ENCODE measurements at places on chromosomes 2 and 18.

GRCh38 chr2:62740221-62740620 is 34.7 kb downstream of the EHBP1 start:
- DNase-seq, result no peak

DNA sequence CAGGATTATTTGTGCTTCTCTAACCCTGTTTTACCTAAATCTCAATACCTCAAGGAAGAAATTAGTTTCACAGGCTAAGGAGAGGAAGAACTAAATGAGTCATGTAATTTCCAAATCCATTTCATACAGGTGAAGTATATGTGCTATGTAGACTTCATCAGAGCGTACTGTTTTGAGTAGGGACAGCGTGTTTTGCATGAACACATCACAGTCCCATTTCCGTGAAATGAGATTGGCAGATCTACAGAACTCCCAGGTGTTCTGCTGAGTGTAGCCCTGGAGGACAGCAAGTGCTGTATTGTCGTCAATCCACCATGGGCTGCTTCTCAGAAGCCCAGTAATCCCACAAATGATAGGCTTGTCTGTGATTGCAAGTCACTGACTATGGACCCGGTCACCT is 97.7 kb downstream of the XRCC5 start:
- no peak for DNase-seq

- DNase-seq, result no peak
Measured at GRCh38 chr2:98480598-98480997, 35.9 kb downstream of the INPP4A start.

GRCh38 chr18:25594351-25594750 is 242.4 kb upstream of the ZNF521 start:
- DNase-seq, result no peak

GRCh38 chr2:136210455-136210805 is 92.5 kb upstream of the CXCR4 start:
- DNase-seq, result no peak

DNA sequence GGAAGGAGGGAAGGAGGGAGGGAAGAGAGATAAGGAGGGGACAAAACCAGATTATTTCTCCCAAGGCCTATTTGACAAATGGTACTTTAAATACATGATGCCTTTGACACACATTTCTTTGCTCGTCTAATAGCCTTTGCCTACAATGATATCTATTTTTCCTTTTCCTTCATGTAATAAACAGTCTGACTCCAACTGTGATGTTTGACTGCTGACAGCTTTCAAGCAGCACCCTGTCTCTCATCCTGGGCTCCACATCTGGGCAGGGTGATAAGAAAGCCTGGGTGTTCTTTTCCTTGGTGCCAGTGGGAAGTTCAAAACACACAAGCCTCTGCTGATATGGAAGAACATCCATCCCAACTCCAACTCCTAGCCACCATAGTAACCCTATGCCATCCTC is 1277.7 kb upstream of the NXPH2 start:
- DNase-seq, result no peak

DNA sequence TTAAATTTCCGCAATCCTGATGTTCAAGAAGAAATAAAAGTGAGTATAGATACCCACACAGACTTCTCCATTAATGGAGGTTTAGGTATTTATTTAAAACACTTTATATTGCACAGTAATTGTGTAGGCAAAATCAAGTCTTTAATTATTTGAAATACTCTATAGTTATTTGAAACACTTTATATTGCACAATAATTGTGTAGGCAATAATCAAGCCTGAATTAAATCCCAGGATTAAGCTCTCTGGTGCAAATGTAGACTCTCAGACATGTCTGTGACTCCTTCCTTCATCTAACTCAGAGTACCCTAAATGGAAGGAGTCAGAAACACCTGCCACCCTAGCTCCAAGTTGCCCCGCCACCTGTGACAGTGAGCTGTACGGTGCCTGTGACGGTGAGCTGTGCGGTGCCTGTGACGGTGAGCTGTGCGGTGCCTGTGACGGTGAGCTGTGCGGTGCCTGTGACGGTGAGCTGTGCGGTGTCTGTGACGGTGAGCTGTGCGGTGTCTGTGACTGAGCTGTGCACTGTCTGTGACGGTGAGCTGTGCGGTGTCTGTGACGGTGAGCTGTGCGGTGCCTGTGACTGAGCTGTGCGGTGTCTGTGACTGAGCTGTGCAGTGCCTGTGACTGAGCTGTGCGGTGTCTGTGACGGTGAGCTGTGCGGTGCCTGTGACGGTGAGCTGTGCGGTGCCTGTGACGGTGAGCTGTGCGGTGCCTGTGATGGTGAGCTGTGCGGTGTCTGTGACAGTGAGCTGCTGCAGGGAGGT is 11.0 kb downstream of the SLC3A1 start:
- no peak for DNase-seq

DNA sequence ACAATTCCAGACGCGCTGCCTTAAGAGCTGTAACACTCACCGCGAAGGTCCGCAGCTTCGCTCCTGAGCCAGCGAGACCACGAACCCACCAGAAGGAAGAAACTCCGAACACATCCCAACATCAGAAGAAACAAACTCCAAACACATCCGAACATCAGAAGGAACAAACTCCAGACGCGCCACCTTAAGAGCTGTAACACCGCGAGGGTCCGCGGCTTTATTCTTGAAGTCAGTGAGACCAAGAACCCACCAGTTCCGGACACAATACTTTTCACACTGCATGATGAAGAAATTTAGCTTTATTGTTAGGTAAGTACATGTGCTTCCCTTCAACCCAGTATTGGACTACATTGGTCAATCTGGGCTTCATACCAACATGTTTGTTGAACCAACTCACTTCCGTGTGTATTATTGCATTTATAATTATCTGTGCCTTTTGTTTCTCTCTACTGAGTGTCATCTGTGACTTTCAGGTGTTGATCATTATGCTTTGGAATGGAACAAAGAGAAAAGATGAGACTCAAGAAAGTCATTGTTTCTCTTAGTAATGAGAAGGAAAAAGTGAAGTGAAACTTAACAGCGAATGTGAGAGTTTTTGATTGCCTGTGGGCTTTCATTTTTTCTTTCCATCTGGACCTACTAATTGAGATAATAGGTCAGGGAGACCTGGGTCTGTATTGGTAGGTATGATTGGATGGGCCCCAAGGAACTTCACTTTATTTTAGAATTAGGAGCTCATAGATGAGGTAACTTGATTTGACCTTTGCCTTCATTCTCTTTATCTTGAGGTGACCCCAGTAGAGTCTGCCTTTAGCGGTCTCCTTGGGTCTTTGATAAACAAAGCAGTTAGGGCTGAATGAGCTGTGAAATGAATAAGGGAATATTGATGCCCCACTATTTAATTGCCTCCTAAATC is 76.1 kb upstream of the CAVIN2 start:
- DNase-seq, result no peak

DNA sequence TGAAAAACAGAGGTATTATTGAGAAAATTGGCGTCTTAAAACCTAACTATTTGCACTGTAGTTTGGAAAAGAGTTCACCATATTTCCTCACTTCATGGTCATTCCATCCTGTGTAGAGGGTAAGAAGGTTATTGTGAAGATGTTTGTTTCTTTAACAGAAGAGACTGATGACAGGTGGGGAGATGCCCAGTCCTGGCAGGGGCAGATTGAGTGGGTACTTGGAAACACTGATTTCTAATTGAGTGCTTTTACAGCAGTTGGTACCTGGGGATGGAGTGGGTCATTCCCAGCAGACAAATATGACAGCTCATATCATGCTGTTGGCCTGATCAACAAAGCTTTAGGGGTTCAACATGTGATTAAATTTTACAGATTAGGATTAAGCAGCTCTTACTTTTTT is 67.5 kb downstream of the MYOM1 start:
- DNase-seq, result no peak

- DNase-seq, result no peak
Measured at GRCh38 chr18:11367351-11367750, 218.0 kb upstream of the PIEZO2 start.

DNA sequence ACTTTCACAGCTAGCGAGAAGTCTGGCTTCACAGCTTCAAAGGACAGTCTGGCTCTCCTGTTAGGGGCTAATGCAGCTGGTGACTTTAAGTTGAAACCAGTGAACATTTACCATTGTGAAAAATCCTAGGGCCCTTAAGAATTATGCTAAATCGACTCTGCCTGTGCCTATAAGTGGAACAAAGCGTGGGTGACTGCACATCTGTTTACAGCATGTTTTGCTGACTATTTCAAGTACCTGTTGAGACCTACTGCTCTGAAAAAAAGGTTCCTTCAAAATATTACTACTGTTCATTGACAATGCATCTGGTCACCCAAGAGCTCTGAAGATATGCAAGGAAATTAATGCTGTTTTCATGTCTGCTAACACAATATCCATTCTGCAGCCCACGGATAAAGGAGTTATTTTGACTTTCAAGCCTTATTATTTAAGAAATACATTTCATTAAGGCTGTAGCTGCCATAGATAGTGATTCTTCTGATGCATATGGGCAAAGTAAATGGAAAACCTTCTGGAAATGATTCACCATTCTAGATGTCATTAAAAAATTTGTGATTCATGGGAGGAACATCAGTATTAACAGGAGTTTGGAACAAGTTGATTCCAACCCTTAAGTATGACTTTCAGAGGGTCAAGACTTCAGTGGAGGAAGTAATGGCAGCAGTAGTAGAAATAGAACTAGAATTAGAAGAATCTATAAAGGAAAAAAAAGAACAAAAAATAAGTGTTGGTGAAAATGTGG is 48.9 kb downstream of the POLR1A start:
- DNase-seq, result no peak

- DNase-seq, result peak; percentile 15
Measured at GRCh38 chr2:162333968-162334367, 10.0 kb upstream of the GCA start.

GRCh38 chr2:215529271-215529670 is 93.4 kb upstream of the FN1 start:
- no peak for DNase-seq

DNA sequence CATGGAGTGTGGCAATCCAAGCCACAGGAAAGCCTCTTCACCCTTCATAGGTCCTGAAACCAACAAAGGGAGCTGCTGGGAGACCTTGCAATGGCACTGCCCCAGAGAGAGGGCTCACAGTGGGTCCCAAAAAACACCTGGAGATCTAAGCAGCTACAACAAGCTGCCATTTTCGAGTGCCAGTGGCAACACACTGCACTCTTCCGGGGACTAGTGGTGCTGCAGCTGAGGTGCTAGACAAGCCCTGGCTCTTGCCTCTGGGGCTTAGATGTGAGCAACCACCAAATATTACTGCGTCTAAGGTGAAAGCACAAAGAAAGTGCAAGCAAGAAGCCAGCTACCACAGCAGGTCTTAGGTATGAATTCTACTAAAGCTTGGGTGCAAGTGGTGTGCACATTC is 192.9 kb downstream of the NOL4 start:
- no peak for DNase-seq

GRCh38 chr2:191724015-191724414 is 46.1 kb downstream of the NABP1 start:
- no peak for DNase-seq

DNA sequence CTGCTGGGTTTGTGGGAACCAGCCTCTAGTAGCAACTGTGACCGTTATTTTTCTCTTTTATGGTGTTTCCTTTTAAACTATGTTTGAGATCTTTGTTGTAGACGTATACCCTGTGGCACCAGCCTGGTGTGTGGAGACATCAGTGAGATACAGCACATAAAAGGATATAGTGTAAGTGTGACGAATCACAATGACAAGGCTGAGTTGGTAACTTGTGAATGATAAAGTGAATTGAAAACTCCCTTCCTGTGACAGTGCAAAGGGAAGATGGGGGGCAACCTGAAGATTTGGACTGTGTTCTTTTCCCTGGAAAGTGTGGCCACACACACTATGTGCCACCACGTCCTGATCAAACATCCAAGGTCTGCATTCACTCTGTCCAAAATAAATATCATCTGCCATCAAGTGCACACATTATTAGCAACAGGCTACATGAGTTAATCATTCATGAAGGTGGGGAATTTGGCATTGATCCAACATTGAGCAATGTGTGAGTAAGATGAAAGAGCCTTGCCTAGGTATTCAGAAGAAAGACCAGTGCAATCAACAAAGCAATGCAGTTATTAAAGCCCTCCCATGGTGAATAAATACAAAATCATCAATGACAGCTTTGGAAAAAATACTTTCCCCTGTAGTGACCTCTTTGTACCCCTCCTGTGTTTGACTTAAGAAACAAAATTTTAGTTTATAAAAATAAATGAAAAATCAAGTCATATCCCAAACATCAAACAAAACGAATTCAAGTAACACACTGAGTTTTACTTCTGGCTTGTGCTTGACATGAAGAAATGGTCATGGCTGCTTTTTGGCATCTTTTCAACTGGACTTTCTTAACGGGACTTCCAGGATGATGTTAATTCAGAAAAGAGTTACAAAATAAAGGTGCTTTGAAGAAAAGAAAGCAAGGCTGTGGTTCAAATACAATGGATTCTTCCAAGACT is 1280.5 kb upstream of the ZEB2 start:
- no peak for DNase-seq

- no peak for DNase-seq
Measured at GRCh38 chr2:236164201-236164924, 3.8 kb downstream of the GBX2 start.

- DNase-seq, result no peak
Measured at GRCh38 chr2:149057401-149057800, 18.9 kb downstream of the LYPD6B start.

DNA sequence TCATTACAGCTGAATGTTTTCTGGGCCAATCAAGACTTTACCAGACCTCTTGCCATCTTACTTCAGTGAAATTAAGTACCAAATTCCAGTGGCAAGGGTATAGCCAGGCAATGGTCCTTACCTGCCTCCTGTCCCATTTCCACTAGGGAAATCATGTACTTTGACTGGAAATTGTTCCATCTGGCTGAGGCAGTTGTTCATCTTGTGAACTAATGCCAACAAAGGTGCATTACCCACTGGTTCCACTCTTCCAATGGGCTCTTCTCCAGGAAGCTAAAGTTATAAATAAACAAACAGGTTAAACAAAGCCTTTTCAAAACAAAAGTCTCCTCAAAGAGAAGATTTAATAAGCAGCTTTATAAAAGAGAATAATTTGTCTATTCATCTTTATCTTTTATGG is 80.7 kb upstream of the DNER start:
- DNase-seq, result no peak

DNA sequence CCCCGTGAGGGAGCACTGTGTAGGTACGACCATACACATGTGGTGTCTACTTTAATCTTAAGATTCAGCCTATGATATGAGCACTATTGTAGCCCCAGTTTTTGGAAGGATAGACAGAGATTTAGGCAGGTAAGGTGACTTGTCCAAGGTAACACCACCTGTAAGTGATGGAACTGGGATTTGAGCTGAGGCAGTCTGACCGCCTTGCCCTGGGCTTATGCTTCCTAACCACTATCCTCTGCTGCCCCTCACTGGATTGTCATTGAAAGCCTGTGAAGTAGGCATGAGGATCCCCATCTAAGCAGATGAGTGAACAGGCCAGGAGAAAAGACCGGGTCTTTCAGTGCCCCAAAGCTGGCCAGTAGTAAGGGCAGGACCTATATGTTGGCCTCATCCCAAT is 343.8 kb downstream of the CYRIA start:
- no peak for DNase-seq

Data from stimulated activated CD4-positive, alpha-beta T cell treated with anti-CD3 and anti-CD28 coated beads, Interleukin-4, amount 100 ng/mL, for 4 hours (primary cell).